ENCODE measurements at places on chromosomes 1 and 21. TPM values are rescaled to one million over a fixed set of nuclear protein-coding genes. Genes with fewer than 3 reads are reported as not detected.

GRCh38 chr21:25323356-25323949, 283.8 kb downstream of the MRPL39 start:
- no peak overlapping the region for H3K4me3 ChIP-seq
- no peak overlapping the region for H3K27ac ChIP-seq
- DNase-seq, result no peak
- no peaks in the 10 kb centered on the region for H3K27me3 ChIP-seq
- H3K4me1 ChIP-seq, result no peaks in the 10 kb centered on the region
- H3K36me3 ChIP-seq, result no peaks in the 10 kb centered on the region

The PLEKHN1 gene
- 4.0 TPM for total RNA-seq

DNA sequence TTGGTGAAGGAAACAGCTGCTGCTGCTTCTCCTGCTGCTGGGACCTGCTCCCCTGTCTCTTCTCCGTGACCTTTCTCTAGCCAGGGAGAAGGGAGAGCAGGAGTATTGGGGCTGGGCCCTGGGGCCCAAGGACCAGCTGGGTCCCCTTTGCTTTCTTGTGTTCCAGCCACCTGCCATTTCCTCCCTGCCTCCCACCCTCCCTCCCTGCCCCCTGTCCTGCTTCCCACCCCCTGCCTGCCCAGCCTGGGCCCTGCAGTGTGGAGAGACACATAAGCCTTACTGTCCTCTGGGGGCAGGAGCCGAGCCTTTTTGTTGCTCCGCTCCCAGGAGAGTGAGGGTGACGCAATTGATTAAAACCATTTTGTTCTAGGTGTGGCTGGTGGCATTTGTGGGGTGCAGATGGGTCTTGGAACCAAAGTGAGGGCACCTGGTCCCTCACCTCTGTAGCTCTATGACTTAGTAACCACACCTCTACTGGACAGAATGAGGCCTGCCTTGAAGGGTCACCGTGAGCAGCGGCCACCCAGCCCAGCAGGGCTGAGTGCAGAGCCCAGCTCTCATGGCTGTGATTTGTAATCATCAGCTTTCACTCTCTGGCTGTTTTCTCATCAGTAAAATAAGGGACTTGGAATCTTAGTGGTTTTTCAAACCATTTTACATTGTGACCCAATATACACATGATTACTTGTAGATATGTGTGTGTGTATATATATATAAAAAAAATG, 13.9 kb upstream of the TMEM222 start:
- H3K27ac ChIP-seq, result no peak overlapping the region
- no peak overlapping the region for H3K4me3 ChIP-seq
- peaks cover 5% of the 10 kb centered on the region for H3K27me3 ChIP-seq
- no peaks in the 10 kb centered on the region for H3K36me3 ChIP-seq
- DNase-seq, result no peak
- no peaks in the 10 kb centered on the region for H3K4me1 ChIP-seq

DNA sequence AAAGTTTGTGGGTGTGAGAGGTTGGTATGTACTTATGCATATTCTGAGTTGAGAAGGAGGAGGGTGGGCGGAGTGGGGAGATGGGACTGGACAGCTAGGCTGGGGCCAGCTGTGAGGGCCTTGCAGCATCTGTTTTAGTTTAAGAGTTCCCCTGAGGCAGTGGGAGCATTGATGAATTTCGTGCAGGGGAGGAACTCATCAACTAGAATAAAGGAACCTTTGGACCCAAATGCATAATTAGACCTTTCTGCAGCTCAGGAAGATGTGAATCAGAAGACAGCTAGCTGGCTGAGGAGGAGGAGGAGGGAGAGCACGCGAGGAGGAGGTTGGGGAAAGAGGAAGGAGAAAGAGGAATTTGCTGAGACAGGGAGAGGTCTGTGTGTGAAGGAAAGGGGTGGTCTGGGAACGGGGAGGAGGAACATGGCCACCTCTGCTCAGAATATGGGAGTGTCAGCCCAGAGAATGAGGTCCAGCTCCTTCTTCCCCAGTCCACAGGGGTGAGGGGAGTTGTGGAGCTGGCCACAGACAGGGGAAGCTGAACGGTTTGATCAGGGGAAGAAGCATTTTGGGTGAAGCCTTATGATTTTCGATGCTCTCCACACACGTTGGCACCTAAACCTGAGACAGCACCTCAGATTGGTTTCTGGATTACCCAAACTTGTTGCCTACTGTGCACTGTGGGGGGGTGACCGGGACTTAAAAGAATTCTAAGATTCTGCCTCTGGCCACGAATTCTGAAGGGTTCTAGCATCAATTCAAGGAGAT, 27.7 kb downstream of the MYOG start:
- no peak for DNase-seq
- H3K4me3 ChIP-seq, result no peak overlapping the region
- H3K27me3 ChIP-seq, result no peaks in the 10 kb centered on the region
- peaks cover 15% of the 10 kb centered on the region for H3K36me3 ChIP-seq
- peak overlapping the region; percentile 5 for H3K27ac ChIP-seq
- no peaks in the 10 kb centered on the region for H3K4me1 ChIP-seq

The ST6GALNAC5 gene
- not detected for total RNA-seq

GRCh38 chr1:38962113-38962512, 20.5 kb upstream of the RHBDL2 start:
- no peaks in the 10 kb centered on the region for H3K27me3 ChIP-seq
- no peaks in the 10 kb centered on the region for H3K36me3 ChIP-seq
- no peak overlapping the region for H3K27ac ChIP-seq
- no peak for DNase-seq

The GPR25 gene
- not detected for total RNA-seq

- no peaks in the 10 kb centered on the region for H3K36me3 ChIP-seq
- peaks cover 47% of the 10 kb centered on the region for H3K27me3 ChIP-seq
Measured at GRCh38 chr1:83994111-83994510, 4.8 kb downstream of the TTLL7 start.

GRCh38 chr1:196461521-196461920, 146.7 kb downstream of the KCNT2 start:
- no peaks in the 10 kb centered on the region for H3K27me3 ChIP-seq
- H3K36me3 ChIP-seq, result no peaks in the 10 kb centered on the region
- no peak overlapping the region for H3K27ac ChIP-seq
- no peaks in the 10 kb centered on the region for H3K4me1 ChIP-seq
- no peak overlapping the region for H3K4me3 ChIP-seq

DNA sequence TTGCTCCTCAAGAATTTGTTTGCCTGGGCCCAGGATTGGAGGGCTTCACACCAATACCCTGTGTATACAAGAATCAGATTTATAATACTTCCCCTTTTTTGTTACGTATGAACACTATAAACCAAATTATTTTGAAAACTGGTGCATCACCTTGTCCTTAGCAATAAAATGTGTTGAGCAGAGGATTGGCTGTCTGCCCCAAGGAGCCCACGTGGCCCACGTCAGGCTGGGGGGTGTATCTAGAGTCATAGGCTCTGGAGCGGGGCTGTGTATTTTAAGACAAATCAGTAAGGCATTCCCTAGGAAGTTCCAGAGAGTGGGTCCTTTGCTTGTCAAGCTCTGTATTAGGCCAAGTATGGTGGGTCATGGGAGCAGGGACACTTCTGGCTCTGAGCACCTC, 2.0 kb upstream of the ST3GAL3 start:
- H3K27me3 ChIP-seq, result no peaks in the 10 kb centered on the region
- H3K4me3 ChIP-seq, result peak overlapping the region; percentile 85
- H3K4me1 ChIP-seq, result peaks cover 32% of the 10 kb centered on the region
- peaks cover 42% of the 10 kb centered on the region for H3K36me3 ChIP-seq

- H3K27ac ChIP-seq, result no peak overlapping the region
- no peak for DNase-seq
- H3K4me3 ChIP-seq, result no peak overlapping the region
- no peaks in the 10 kb centered on the region for H3K36me3 ChIP-seq
- peaks cover 10% of the 10 kb centered on the region for H3K27me3 ChIP-seq
- H3K4me1 ChIP-seq, result peaks cover 8% of the 10 kb centered on the region
Measured at GRCh38 chr1:66315671-66316070, 218.3 kb upstream of the SGIP1 start.

DNA sequence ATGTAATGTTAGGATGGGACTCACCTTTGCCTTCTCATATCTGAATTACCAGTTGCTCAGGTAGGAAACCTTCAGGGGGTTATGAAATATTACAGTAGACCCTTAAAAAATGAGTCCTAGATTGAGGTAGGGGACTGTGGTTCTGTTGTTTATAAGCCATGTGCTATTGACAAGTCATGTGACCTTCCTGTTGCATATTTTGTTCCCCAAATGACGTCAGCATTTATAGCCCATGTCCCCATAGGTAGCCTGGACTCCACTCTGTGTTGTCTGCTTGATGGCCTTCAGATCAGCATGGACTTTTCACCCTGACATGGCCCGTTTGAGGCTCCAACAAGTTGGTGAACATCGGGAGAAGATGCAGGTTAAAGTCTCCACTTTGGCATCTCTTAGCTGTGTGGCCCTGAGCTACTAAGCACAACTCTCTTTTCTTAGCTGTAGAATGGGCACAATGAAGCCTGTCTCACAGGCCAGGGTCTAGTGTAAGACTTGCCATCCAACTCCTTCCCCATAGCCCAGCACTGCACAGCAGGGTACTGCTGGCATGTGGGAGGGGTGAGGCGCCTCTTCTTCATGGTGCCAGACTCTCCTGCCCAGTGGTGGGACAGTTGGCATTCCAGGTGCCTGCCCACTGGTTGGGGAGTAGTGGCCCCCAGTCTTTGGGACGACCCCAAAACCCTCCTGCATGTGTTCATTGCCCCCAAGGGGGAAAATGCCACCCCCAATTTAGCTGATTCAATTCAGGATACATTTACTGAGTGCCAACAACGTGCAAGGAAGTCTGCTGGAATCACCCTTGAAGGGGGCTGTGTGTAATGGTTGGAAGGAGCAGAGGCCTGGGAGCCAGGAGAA, 36.1 kb upstream of the TTC22 start:
- no peaks in the 10 kb centered on the region for H3K27me3 ChIP-seq
- H3K4me3 ChIP-seq, result no peak overlapping the region
- DNase-seq, result no peak

The DNALI1 gene
- total RNA-seq, result not detected

DNA sequence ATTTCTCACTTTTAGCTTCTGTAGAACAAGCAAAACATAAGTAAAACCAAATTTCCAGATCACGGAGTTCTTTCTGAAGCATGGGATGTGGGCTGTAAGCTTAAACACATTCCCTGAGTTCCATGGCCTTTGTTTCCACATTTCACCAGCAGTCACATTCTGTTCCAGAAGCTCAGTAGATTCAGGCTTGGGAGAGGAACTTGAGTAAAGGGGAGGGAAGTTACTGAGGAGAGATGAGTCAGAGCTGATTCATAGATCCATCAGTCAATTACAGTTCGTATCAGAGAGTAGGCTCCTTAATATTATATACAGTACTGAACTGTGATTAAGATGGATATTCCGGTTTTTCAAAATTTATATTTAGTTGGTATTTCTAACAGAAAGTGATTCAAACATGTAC, 614.3 kb downstream of the NCAM2 start:
- no peak overlapping the region for H3K4me3 ChIP-seq
- no peaks in the 10 kb centered on the region for H3K4me1 ChIP-seq
- no peak overlapping the region for H3K27ac ChIP-seq
- no peak for DNase-seq
- H3K36me3 ChIP-seq, result no peaks in the 10 kb centered on the region

DNA sequence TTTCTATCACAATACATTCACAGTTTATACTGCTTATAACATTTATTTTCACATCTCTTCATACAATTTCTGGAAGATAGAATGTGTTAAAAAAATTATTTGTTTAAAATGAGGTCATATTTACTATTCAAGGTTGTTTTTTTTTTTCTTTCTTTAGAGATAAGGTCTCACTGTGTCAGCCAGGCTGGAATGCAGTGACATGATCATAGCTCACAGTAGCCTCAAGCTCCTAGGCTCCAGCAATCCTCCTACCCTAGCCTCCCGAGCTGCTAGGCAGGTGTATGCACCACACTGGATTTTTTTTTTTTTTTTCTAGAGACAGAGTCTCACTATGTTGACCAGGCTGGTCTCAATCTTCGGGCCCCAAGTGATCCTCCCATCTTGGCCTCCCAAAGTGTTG, 19.0 kb upstream of the RNF11 start:
- H3K36me3 ChIP-seq, result peaks cover 4% of the 10 kb centered on the region
- H3K4me3 ChIP-seq, result no peak overlapping the region

The FMO1 gene
- not detected for total RNA-seq

- H3K36me3 ChIP-seq, result no peaks in the 10 kb centered on the region
- H3K4me3 ChIP-seq, result no peak overlapping the region
- no peak for DNase-seq
Measured at GRCh38 chr1:156438278-156438987, 62.1 kb downstream of the MEF2D start.

- H3K27ac ChIP-seq, result no peak overlapping the region
- H3K27me3 ChIP-seq, result no peaks in the 10 kb centered on the region
- no peak for DNase-seq
- H3K4me3 ChIP-seq, result no peak overlapping the region
- H3K36me3 ChIP-seq, result no peaks in the 10 kb centered on the region
Measured at GRCh38 chr21:32233055-32233546, 45.7 kb downstream of the MIS18A start.

GRCh38 chr1:192477630-192478029, 97.9 kb upstream of the RGS1 start:
- no peak overlapping the region for H3K4me3 ChIP-seq
- peaks cover 3% of the 10 kb centered on the region for H3K4me1 ChIP-seq
- no peak overlapping the region for H3K27ac ChIP-seq
- H3K36me3 ChIP-seq, result no peaks in the 10 kb centered on the region
- DNase-seq, result no peak
- H3K27me3 ChIP-seq, result peaks cover 12% of the 10 kb centered on the region

The PTPRC gene
- 333 TPM for total RNA-seq

DNA sequence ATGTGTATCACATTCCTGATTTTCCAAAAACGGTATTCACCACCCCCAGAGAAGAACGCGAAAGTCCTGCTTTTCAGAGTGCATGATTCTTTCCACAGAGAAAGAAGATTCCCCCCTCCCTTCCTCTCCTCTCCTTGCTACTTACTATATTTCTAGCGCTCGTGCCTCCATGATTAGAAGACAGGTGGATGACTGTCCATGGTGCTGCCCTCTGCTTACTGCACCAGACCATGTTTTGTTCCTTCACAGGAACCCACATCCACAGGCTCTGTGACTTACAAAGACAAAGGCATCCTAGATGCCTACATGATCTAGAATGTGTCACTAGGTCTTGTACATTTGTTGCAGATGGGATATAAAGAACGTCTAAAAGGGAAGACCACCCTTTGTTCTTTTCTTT, 49.1 kb upstream of the ZNF648 start:
- no peak overlapping the region for H3K27ac ChIP-seq
- H3K4me3 ChIP-seq, result no peak overlapping the region
- H3K27me3 ChIP-seq, result peaks cover 24% of the 10 kb centered on the region
- no peaks in the 10 kb centered on the region for H3K4me1 ChIP-seq
- H3K36me3 ChIP-seq, result no peaks in the 10 kb centered on the region

The NUAK2 gene
- 0.41 TPM for total RNA-seq

DNA sequence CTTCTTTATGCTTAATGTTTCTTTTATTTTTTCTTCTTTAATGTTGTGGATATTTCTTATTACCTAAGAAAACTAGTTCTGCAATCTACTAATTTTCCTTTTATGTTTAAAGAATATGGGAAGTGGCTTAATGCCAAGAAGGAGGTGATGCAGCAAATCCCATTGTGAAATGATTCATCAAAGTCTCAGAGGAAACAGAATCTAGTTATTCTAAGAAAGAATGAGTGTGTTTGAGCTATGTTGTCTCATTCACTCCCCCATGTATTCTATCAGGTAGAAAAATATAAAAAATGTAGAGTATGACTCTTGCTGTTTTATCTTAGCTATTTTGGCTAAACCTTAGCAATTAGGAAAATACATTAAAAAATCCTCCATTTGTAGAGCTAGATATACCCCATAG, 659.9 kb upstream of the RGS18 start:
- H3K27ac ChIP-seq, result no peak overlapping the region
- H3K4me1 ChIP-seq, result no peaks in the 10 kb centered on the region
- no peaks in the 10 kb centered on the region for H3K27me3 ChIP-seq
- H3K36me3 ChIP-seq, result no peaks in the 10 kb centered on the region
- no peak for DNase-seq

GRCh38 chr1:92927870-92928269, 33.4 kb downstream of the DIPK1A start:
- H3K4me3 ChIP-seq, result no peak overlapping the region
- H3K36me3 ChIP-seq, result peaks cover 17% of the 10 kb centered on the region
- H3K27ac ChIP-seq, result no peak overlapping the region
- no peaks in the 10 kb centered on the region for H3K27me3 ChIP-seq

Measured in activated T-helper 2 cell treated with anti-CD3 and anti-CD28 coated beads, Interferon-gamma antibody, Interleukin-2, Interleukin-4, amounts not matched to agents 10 μg/mL and 5 μg/mL and 100 μg/mL, durations not matched to agents 14 hours and 24 hours and 36 hours (primary cell).